ENCODE measurements at places on chromosomes 1 and 21. TPM values are rescaled to one million over a fixed set of nuclear protein-coding genes. Genes with fewer than 3 reads are reported as not detected.

Gene VWA5B1
- 0.39 TPM for total RNA-seq

Gene ZFP69B
- total RNA-seq, result 3.5 TPM

Gene AGO4
- total RNA-seq, result 21.6 TPM

Gene KRTAP10-7
- total RNA-seq, result 0.99 TPM

Gene FCGR3A
- total RNA-seq, result 5.0 TPM

DNA sequence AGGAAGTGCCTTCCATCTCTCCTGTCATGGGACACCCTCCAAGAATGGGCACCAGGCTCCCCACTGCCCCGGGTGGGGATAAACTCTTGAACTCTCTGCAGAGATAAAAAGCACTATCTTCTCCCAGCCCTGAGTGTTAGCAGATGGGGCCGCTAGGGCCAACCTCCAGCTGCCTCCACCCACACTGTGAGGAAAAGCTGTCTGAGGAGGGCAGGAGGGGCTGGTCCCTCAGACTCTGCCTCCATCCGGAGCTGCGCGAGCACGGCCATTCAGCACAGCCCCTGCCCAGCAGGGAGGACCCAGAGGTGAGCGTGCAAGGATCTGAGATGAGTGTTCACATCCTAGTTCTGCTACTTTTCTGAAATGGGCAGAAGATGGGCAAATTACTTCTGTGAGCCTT, 51.8 kb upstream of the TRABD2B start:
- no peak for DNase-seq

- peak; percentile 12 for DNase-seq
These were observed 49.7 kb downstream of the IVNS1ABP start for GRCh38 chr1:185267301-185267700.

GRCh38 chr1:6971699-6972098, 186.4 kb downstream of the CAMTA1 start:
- no peak for DNase-seq

DNA sequence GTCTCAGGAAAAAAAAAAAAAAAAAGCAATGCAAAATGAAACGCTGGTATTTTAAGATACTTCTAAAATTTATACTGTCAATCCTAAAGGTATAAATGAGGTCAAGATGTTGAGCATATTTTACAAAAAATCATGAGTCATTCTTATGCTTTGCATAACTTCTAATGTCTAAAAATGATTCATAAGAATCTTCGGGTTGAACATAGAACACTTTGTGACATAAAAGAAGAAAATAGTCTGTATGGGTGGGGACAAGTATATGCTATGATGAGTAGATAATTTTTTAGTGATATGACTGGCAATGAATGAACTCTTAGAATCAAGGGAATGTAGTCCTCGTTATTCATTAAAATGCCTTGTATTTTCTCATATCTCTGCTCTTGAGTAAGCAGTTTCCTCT, 416.9 kb upstream of the USP24 start:
- DNase-seq, result no peak

DNA sequence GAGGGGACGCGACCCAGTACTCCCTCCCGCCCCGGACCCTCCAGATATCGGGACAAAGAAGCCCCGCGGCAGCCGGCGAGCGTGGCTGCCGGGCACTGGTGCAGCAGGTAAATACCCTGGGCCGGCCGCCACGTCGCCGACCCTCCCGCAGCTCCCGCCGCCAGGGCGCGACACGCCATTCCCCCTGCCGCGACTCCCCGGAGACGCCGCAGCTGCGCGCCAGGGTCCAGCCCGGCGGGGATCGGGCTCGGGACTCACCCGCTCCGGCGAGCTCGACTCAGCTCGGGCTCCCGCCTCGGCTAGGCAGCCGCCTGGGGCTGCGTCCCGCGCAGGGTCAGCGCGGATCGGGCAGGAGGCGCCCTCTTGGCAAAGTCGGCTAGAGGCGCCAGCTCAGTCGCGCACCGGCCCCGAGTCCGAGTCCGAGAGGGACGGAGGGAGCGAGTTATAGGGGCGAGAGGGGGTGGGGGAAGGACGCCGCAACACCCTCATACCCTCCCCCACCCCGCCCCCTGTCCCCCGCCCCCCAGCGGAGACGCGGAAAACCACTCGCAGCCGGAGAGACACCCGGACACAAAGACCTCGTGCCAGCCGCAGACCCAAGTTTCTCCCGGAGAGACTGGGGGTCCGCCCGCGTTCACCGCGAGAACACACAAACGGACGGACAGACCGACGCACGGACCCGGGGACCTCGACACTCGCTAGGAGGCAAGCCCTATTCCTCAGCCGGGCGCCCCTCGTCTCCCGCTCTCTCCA, 985 bp downstream of the SYT6 start:
- DNase-seq, result peak; percentile 1

DNA sequence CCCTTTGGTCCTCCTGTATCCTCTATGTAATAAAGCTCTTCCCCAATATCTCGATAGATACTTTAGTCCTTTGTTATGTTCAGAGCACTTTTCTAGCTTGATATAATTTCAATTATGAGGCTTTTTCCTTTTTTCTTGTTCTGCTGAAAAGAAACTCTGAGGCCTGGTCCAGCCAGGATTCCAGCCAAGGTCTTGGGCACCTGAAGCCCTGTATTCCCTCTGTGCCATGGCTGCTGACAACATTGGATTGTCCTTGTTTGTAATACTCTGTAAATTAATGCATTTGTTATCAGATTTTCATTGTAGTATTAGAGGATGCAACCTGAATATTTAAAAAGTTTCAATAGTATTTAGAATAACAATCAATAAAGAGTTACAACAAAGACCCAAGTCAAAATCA, 67.9 kb upstream of the ADAMTS5 start:
- DNase-seq, result no peak
